ENCODE measurements at places on chromosomes 12 and 14. TPM values are rescaled to one million over a fixed set of nuclear protein-coding genes. Genes with fewer than 3 reads are reported as not detected.

P2RX2 gene
- not detected for total RNA-seq

RERG gene
- 12.4 TPM for total RNA-seq

TAMALIN gene
- 63.7 TPM for total RNA-seq

SYCP3 gene
- total RNA-seq: 0.76 TPM

CCDC198 gene
- total RNA-seq: not detected

CPNE6 gene
- not detected for total RNA-seq

AKAP3 gene
- 2.8 TPM for total RNA-seq

DNA sequence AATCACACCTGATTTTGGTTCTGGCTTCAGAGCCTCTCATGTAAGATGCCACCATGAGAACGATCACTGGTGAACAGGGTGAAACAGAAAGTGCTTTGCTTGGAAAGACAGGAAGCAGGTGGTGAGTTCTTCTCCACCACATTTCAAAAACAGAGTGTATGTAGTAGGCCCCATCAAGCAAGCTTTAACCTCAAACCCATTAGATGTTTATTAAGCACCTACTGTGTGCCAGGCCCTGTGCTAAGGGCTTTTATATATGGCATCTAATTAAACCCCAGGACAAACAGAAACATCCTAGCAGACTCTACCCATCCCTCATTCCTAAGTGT lies 47.8 kb upstream of the MED13L start:
- DNase-seq: no peak

GRCh38 chr14:69274321-69274720 lies 14.4 kb downstream of the GALNT16 start:
- DNase-seq: no peak

DNA sequence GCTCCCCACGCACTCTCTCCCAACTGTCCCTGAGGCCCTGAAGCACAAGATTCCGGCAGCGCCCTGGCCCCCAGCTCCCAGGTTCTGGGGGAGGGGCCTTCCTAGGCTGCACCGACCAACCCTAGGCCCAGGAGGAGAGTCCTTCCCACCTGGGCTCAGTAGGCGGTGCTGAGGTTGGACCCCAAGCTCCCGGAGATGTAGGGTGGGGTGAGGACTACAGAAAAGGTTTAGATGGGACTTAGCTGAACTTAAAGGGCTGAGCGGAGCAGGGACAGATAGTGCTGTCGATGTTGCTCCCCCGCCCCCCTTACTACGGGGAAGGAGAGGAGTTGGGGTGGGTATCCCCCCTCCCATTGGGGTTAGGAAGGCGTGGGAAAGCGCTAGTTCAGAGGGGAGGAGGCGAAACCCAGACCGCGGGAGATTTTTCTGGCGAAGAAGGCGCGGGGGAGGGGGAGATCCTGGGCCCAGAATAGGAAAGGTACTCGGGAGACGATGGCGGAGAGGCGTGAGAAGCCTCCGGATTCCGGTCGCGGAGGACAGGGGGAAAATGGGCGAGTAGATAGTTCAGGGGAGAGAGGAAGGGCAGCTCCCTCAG lies 4.2 kb upstream of the BAZ2A start:
- no peak for DNase-seq

DNA sequence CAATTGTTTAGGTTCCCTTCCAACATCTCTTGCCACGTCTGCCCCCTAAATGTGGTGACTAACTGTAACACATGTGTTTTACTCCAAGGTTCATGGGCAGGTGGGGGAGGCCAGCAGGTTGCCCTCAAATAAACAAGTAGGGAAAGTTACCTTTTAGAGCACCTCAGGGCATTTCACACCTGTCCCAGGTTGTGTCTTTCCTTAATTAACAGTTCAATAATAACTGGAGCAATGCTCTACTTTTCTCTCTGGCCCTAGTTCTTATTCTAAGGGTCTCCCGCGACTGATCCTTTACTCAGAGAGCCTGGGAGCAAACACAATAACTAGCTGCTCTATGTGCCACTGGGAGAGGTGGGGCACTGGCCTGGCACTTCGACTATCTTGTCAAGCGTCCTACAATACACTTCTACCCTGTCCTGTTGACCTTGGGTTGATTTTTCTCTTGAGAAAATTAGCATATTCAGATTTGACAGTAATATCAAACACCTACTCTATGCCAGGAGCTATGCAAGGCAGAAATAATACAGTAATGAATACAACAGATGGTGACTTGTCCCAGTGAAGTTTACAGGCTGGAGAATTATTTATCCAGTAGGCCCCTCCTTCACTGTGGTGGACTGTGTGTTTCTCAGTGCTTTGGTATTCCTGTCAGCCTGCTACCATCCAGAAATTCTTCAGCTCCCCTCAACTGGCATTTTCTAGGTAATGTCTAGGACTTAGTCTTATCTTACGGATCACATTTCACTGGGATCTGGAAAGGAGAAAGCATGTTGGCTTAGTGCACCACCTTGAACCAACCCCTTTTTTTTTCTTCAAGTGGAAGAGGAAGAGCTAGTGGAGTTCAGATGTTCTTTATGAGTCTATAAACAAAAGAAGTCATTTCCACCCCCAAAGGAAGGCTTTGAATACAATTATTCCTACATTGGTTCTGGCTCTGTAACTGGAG lies 202.6 kb downstream of the CRADD start:
- no peak for DNase-seq

DNA sequence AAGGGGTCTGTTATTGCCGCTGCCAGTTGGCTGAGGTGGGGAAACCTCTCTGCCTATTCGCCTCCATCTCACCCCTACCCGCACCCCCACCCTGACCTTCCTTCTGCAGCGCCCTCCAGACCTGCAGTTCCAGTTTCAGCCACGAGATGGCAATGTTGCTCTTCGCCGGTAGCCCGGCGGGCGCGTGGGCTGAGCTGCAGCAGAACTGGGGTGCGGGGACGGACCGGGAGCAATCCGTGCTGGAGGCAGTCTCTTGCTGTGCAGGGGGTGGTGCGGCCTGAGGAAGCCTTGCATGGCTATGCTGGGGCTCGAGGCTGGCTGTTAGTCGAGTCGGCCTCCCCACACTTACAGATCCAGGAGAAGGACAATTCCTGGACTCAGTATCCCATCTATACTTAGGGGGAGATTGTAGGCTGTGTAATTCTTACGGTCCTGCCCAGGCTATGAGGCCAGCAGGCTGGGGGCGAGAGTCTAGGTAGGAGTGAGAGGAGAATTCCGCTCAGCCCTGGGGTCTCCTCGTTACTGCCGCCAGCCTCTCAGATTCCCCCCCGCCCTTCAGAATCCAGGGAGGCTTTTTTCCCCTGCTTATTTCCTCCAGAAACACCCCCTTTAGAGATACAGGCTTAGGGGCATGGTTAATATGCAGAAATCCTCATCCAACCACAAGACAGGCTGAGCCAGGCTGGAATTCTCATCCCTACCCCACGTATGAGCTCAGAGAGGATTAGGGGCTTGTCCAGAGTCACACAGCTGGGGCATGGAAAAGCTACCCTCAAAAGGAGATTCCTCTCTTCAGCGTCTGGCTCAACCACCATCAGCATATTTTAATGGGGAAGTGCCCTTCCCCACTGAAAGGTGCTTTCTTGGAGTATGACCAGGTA lies 118.2 kb downstream of the AACS start:
- DNase-seq: peak; percentile 82

GRCh38 chr12:46065412-46066166 lies 75.2 kb upstream of the SCAF11 start:
- no peak for DNase-seq

GRCh38 chr14:36519431-36520321 lies at the start of gene NKX2-1:
NKX2-1 (minus strand) TSS chr14:36520232; CDS start chr14:36520129, 103 bp downstream.
- peak; percentile 73 for DNase-seq

GRCh38 chr14:89060191-89060590 lies 235.7 kb downstream of the TTC8 start:
- DNase-seq: no peak

GRCh38 chr12:64450711-64451486 lies 1.0 kb upstream of the TBK1 start:
- DNase-seq: no peak

- DNase-seq: no peak
Measured at GRCh38 chr14:30875788-30876053, 1.4 kb downstream of the COCH start.

DNA sequence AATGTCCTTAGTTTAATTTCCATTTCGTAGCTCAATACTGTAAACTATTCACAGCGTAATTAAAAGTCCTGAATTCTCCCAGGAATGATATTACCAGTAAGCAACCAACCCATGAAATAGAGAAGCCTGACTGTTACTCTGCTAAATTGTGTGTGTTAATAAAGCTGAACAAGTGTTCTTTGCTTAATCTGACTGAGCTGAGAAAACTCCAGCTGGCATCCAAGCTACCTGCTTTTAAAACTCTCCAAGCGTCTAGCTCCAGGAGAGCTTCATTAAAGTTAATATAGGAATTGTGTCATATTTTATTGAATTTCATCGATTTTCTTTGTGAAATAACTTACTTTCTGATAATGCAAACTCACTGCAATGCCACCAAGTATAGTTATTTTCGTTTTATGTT lies 524.4 kb downstream of the SLC16A7 start:
- DNase-seq: no peak

GRCh38 chr12:15710860-15711510 lies 78.2 kb downstream of the EPS8 start:
- no peak for DNase-seq

DNA sequence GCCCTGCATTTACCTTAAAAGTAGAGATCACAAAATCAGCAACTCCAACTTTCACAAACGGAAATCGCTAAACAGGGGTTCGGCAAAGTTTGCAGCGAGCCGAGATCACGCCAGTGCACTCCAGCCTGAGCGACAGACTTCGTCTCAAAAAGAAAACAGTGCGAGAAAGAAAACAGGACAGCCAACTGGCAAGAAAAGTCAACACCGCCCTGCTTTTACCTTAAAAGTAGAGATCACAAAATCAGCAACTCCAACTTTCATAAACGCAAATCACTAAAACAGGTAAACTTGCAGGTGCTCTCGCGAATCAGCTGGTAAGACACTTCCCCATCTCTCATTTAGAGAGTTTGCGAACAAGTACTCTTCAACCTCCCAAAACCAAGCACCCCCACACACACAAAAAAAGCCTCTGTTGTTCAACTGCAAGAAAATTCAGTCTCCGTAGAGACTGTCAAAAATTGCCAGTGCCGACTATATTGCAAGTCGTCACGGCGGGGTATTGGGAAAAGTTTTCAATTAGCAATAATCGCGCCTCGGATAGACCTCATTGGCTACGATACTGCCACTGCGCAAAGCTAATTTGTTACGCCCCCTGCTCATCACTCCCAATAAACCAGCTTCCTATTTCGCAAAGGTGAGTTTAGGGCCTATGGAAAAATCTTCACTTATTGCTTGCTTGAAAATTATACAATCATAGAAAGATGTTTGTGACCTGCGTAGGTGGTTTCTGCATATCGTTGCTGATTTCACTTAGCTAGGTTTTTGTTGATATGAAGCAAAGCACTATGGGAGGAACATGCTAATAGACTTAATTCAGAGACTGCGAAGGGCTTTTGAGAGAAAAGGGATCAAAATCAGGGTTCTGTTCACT lies at the start of gene RNU4-1:
Gene RNU4-1 (minus strand): TSS at position 577 of the 871 bp plus-strand sequence.
- DNase-seq: peak; percentile 90

- DNase-seq: no peak
Measured at GRCh38 chr12:124603100-124603541, 35.7 kb upstream of the NCOR2 start.

DNA sequence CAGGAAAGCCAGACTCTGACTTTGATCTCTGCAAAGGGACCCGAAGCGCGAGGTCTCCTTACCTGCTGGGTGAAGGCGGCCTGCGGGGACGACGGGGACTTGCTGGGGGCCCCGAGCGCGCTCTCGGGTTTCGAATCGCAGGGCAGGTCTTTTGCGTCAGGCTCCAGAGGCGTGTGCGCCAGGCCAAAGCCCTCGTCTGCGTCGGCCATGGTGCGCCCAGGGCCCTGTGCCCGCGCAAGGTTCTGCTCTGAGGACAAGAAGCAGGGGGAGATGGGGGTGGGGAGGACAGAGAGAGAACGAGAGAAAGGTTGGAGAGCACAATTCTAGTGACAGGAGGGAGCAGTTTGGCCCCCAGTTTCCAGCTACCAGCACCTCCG lies 2.3 kb downstream of the TBX5 start:
- no peak for DNase-seq

All from left lung (tissue), 14 donors.